Activated gamma-delta T cell treated with Interleukin-2 at 50 U/mL for 16 hours (primary cell): ENCODE measurements at places on chromosomes 12 and 14.

GRCh38 chr14:51562816-51563215 lies 88.9 kb upstream of the FRMD6 start:
- DNase-seq = no peak

GRCh38 chr14:104721505-104722431 lies 2.3 kb upstream of the ADSS1 start:
- DNase-seq = no peak

DNA sequence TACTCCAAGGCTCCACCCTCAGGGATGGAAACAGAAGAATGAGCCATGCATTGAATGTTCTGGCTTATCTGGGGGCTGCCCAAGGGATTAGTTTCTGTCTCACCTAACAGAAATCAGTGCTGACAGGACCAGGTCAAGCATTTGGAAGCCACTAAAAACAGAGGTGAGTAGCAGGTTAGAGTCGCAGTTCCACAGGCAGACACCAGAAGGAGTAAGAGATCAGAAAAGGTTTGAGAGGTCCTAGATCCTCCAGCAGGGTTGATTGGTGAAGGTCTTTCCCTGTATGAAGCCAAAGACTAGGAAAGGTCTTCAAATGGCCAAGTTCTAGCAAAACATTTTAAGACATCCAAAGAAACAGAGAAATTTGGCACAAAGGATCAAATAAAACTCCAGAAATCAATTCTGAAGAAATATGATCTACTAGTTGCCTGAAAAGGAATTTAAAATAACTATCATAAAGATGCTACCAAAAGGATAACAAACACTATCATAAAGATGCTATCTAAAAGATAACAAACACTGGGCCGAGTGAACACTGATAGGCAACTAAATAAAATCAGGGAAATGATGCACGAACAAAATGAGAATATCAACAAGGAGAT lies 19.5 kb upstream of the TTC9 start:
- peak; percentile 56 for DNase-seq

DNA sequence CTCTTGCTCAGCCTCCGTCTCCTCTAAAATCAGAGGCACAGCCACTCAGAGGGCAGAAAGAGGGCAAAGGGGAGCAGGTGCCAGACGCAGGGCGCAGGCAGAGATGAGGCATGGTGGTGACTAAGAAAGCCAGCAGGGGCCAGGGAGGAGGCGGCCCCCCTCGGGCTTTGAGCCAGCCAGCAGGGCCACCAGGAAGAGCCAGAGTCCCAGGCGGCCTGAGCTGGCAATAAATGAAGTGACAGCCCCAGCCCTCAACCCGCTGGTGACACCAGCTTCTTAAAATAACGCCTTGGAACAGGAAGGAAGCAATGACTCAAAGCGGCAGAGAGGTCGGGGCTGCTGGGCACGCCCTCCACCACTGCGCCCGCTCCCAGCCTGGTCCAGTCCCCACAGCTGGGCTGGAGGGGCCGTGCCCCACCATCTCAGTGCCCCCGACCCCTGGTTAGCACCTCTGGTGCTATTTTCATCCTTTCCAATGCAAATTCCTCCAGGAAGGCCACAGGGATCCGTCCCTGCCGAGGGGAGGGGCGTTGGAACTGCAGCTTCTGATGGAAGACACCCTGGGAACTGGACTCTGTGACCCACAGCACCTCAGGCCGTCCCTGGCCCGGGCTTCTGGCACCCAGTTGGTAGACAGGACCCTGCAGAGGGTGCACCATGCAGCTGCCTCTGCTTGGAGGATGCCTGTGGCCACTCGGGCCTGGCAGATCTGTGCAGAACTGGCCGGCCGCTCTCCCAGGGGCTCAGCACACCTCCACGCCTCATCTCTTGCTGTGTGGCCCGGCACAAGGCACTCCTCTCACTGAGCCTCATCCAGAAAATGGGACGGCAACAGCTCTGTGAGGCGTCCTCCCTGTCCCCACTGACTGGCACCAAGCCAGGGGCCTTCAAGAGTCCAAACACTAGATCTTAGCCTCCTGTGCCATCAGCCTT lies 113.7 kb downstream of the NCOR2 start:
- peak; percentile 85 for DNase-seq

DNA sequence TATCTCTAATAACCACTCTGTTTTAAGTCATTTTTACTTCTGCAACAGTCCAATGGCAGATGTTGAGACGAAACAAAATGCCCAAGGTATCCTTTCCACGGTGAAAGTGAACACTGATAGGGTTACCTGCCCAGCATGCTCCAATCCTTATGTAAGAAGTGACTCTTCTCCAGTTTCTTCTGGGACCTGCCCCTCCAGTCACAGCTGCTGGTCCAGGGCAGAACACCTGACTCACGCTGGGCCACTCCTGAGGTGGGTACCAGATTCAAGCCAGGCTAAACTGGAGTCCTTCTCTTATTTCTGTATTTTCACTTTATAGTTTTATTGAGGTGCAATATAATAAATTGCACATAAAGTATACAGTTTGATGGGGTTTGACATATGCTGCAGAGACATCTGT lies 16.7 kb downstream of the NT5DC3 start:
- DNase-seq = no peak

GRCh38 chr14:93893661-93894261 lies 33.4 kb upstream of the FAM181A start:
- no peak for DNase-seq

DNA sequence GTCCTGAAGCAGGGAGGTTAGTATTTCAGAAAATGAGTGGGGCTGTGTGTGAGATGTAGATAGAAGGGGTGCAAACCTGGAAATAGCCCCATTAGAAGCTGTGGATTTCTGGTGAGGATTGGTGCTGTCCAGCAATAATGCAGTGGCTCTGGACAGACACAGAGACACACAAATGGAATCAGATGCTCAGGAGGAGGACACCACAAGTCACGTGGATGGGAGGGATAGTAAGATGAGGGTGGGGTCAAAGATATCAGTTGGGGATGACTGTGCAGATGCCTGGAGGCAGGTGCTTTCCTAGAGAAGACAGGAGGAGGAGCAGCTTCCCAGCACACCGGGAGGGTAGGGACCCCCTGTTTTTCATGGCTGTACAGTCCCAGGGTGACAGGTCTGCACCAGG lies 136.5 kb downstream of the PLXNC1 start:
- no peak for DNase-seq

DNA sequence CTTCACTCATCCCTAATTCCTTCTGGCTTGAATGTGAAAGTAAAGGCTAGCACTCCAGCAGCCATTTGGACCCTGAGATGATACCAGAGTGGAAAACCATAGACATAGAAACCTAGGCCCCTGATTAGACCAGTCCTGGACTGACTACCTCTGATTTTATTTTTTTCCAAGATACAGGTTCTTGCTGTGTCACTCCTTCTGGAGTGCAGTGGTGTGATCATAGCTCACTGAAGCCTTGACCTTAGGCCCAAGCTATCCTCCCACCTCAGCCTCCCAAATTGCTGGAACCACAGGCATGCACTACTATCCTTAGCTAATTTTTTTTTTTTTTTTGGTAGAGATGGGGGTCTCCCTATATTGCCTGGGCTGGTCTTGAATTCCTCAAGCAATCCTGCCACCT lies 74.4 kb upstream of the STAC3 start:
- DNase-seq = no peak

GRCh38 chr12:11778713-11779685 lies 129.5 kb downstream of the ETV6 start:
- DNase-seq = no peak

DNA sequence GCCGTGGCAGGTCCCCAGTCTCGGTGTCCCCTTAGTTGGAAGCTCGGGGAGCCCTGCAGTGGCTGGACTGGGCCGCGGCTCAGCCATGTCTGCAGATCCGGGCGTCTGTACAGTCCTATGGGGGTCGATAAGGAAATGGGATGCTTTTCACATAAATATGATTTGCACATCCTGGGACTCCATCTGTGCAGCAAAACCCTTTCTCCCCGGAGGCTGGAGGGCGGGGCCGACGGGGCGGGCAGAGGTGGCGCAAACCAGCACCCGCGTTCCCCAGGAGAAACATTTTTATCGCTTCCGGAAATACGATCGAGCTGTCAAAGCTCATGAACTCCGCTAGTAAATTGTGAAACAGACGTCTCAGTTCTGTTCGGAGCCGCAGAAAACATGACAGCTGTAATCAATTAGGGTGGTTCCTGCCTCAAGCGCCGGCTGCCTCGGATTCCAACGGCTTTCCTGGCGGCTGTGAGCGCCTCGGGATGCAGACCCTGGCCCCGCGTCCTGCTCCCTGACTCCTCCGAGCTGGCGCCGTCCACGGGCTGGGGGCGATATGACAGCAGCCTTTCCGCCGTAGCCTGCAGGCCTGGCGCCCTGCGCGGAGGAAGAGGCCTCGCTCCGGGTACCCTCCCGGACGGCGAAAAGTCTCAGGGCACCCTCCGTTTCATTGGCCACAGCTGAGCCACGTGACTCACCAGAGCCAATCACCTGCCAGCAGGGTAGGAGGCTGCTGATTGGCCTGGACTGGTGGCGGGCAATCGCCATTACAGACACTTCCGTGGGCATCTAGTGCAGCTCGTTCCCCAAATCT lies 23.0 kb downstream of the DIO3 start:
- no peak for DNase-seq

- no peak for DNase-seq
Observed at GRCh38 chr12:52181746-52182145, 10.1 kb downstream of the KRT80 start.

DNA sequence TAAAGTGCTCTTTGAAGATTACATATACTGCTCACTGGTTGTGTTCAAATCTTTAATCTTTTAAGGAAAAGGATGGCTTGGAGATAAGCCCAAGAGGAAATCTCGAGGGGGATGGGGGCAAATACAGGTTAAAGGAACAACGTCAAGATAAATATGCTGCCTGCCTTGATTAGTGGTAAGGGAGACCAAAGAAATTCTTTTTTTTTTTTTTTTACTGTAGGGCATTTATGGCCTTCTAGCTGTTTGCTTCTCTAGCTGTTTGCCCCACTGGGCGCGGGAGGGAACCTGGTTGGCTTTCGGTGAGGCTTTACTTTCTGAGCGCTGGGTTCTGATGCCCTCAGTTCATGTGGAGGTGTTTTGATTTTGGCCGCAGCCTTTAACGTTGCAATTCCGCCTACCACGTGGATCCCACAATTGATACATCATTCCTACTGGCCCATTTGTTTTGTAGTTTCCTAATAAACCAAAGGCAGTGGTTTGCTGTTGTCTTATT lies 5.7 kb downstream of the CCND2 start:
- DNase-seq = no peak

- no peak for DNase-seq
Observed at GRCh38 chr12:117641885-117642284, 280.5 kb upstream of the NOS1 start.

DNA sequence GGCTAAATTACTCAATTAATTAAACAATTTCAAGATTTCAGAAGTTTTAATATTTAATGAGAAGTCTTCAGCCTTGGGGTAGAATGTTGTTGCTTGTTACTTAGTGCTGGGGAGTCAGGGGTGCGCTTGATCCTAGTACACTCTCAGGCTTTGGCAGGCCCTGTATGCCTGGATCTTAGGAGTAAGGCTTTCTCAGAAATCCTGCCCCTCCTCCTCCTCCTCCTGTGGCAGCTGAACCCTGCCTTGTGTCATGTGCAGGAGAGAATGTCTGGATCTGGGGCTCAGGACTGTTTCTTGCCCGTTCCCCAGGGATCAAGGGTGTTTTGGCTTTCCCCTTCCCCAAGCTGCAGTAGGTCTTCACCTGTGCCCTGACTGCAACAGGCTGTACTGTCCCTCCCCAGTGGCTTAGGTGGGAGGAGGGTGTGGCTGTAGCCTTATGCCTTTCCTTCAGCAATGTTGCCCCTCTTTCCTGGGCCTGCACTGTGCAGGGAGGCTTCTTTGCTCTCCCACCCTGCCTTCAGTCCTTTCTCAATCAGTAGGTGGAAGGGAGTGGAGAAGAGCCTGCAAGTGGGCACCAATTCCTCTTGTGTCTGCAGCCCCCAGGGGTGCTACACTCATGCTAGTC lies 108.2 kb downstream of the SLC38A6 start:
- no peak for DNase-seq

- peak; percentile 77 for DNase-seq
Observed at GRCh38 chr12:57754411-57755193, at the start of gene MARCHF9. MARCHF9 (plus strand) TSS chr12:57755103; CDS start chr12:57755529, 426 bp downstream.

- no peak for DNase-seq
Observed at GRCh38 chr12:127178052-127178451, 1088.9 kb upstream of the TMEM132C start.

DNA sequence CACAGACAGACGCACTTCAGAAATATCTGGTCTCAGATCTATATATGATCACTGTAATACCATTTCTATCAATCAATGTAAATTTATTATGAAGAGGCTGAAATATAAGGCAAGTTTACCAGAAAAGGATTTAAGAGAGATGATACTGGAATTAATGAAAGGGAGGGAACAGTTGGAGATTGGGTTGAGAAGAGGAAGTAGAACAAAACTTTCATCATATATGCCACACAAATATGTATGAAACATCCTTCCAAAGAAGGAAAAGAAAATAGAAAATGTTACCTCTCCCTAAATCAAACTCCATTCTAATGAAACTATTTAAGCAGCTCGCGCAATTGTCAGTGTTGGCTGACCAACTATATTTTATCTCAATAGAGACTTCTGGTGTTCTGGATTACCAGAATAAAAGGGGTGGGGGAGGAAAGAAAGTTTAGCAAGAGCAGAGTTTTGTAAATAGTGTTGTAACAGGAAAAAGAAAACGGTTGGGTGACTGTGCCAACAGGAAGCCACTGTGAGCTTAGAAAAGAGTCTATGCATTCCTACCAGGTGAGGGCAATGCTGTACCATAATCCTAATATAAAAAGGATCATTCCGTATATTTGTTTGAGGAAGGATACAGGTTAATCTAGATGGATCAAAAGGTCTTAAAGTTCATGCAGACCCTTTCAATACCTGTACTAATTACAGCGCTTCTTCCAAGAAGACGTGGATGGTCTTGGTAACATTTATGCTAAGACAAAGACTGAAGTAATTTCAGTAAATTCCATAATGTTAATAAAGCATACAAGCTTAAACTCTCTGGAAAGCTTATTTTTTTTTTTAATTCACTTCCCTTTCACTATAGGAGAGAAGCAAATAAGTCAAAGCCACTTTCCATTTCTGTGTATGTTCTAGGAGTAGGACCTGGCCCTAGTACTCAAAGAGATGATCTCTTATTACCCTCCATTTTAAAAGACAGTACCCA lies 14.5 kb upstream of the LLPH start:
- DNase-seq = no peak

DNA sequence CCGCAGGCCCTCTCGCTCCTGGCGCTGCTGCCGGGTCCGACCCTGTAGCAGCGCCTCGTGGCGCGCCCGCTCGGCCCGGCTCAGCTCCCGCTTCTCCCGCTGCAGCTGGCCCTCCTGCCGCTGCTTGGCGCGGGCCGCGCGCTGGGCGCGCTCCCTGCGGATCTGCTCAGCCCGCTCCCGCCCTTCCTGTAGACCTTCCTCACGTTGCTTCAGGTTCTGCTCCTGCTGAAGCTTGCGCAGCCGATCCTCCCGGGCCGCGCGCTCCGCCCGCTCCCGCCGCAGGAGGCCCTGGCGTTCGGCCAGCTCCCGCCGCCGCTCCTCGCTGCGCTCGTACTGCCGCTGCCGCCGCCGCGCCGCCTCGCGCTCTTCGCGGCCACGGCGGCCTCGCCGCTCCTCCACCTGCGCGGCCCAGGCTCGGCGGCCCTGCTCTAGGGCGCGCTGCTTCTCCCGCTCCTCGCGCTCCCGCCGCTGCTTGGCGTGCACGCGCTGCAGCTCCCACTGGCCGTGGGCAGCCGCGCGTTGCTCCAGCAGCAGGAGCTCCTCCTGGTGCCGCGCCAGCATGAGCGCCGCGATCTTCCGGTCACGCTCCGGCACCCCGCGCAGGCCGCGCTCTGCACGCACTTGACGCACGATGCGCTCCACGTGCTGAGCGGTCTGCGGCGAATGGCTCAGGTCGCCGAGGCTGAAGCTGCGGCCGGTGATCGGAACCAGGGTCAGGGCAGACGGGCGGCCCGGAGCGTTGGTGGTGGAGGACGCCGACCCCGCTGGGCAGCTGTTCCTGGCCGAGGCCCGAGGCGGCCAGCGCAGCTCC lies 2.4 kb downstream of the CCDC177 start:
- no peak for DNase-seq
